ENCODE measurements at places on chromosomes 13 and 19.

GRCh38 chr13:63408331-63409189 is 1992.9 kb upstream of the PCDH20 start:
- no peak for DNase-seq

GRCh38 chr13:98311200-98311548 is 134.1 kb upstream of the RNF113B start:
- no peak for DNase-seq

- peak; percentile 65 for DNase-seq
These were observed 62.6 kb downstream of the IER2 start for GRCh38 chr19:13212759-13213330.

GRCh38 chr13:114122127-114122511 is 10.3 kb downstream of the RASA3 start:
- DNase-seq, result no peak

DNA sequence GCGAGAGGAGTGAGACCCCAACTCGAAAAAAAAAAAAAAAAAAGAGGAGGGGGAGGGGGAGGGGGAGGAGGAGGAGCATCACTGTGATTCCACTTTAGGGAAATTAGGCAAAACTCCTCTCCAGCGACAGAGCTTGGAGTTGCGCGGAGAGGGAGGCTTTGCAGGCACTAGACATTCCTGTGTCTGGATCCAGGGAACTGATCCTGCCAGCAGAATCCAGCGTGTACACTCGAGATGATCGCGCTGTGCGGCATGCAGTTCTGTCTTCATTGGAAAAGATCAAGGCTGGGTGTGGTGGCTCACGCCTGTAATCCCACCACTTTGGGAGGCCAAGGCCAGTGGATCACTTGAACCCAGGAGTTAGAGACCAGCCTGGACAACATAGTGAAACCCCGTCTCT is 29.6 kb upstream of the KLF2 start:
- no peak for DNase-seq

DNA sequence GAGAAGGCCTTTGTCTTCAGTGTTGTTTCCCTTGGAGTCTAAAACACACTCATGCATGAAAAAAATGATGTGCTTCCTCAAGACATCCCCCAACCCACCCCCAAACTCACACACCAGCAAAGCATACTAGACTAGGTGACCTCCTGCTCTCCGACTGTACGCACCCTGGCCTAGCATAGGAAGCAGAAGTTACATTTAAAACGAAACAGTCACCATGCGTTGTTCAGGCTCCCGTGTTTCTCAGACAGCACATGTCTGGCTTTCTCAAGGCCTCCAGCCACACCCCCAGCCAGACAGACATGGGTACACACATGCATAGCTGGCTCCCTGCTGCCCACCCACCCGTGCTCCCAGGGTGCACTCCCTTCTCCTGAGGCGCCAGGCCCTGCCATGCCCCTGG is 28.7 kb upstream of the C1QTNF9 start:
- DNase-seq, result peak; percentile 67

DNA sequence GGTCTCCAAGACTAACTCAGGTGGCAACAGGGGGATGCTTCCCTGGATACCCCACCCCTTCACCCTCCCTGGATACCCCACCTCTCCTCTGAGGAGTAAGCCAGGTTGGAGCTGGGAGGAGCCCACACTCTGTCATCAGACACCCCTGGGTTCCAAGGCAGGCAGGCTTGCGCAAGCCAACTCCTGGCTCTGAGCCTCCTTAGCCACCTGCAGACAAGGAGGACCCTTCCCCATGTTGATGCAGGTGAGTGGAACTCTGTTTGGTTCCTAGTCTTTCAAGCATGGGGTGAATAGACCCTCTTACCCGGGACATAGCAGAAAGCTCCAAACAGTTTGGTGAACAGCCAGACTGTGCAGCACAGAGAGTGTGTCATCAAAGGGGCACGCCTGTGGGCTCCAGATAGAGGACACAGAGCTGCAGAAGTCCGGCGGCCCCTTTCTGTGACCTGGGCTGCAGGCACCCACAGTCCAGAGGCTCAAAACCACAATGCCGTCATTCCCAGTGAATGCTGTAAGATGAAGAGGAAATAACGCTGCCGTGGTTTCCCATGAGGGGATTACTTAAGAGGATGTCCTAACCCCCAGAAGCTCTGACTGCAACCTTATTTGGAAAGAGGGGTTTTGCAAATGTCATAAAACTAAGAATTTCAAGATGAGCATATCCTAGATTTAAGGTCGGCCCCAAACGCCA is 12.1 kb upstream of the HAS1 start:
- DNase-seq, result no peak

DNA sequence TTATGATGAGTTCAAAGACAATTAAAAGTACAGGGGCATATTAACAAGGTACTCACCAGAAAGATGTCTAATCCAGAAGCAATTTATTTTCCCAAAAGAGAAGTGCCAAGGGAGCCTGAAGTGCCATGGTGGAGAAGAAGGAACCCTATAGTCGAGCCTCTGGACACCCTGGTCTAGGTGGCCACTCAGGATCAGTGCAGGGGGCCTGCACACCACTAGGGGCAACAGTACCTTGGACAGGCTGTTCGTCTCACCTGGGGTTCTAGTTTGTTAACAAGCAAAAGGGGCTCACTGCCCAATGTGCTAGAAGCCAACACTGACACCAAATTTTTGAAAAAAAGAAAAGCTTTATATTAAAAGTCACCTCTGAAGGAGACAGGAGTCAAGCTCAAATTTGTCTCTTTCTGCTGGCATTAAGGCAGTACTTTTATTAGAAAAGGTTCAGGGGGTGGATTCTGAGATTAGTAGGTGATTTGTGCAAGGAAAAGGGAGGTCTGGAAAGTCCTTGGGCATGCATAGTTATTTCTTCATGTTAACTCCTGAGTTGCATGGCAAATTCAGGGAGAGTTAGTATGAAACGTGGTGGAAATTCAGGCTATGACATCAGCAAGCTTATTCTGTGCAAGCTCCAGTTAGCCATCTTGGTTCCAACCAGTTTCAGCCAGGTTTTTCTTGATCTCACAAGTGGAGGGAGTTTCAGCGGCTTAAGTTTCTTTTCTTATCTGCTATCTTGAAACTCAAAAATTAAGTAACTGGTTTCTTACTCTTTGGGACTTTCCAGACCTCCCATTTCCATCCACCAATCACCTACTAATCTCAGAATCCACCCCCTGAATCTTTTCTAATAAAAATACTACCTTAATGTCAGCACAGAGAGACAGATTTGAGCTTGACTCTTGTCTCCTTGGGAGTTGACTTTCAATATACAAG is 884 bp upstream of the CBY2 start:
- peak; percentile 29 for DNase-seq

DNA sequence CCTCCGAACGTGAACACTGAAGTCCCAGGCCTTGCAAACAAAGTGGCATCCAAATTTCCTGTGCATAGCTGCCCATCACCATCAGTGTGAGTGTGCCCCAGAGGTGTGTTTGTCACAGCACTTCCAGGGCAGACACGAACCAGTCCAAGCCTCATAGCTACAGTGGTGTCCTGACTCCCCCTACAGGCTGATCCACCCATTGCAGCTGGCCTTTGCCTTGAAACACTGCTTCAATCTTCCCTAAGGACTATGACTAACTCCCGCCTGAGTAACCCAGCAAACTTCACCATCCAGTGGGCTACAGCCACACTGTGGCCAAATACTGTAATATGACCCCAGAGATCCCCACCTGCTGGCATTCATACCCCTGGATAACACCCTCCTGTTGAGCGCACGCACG is 3.9 kb downstream of the ZNF266 start:
- DNase-seq, result no peak

All from GM10248 (cell line).